Skeletal muscle tissue (tissue), 5 donors: ENCODE measurements at places on chromosomes 5 and 9. TPM values are rescaled to one million over a fixed set of nuclear protein-coding genes. Genes with fewer than 3 reads are reported as not detected.

Gene FAM153A
- total RNA-seq: not detected

Gene FCN2
- total RNA-seq: 1.0 TPM

Gene TPPP
- total RNA-seq: 3.7 TPM

Gene NUTM2G
- total RNA-seq: not detected

Gene PCDHB3
- 1.6 TPM for total RNA-seq

Gene RAB24
- total RNA-seq: 12.0 TPM

Gene ZER1
- 14.6 TPM for total RNA-seq

Gene AQP3
- 6.8 TPM for total RNA-seq

Gene GOLGA2
- total RNA-seq: 85.1 TPM

Gene RMRP
- 118,473 TPM for total RNA-seq

Gene LCP2
- total RNA-seq: 6.8 TPM

Gene MCTP1
- total RNA-seq: 20.4 TPM

Gene ZNF367
- total RNA-seq: 5.2 TPM

Gene NEURL1B
- 23.0 TPM for total RNA-seq

Gene FOXD4L3
- not detected for total RNA-seq

Gene QSOX2
- total RNA-seq: 3.7 TPM

Gene CXXC5
- 66.8 TPM for total RNA-seq

Gene PCDHGB6
- 5.2 TPM for total RNA-seq

Gene PCDHB16
- 1.6 TPM for total RNA-seq

Gene CSF2
- total RNA-seq: not detected

Gene PAEP
- total RNA-seq: not detected

Gene PLEKHG4B
- total RNA-seq: 0.52 TPM

Gene CCDC187
- total RNA-seq: under 0.01 TPM

Gene ZNF474
- 2.6 TPM for total RNA-seq

Gene IL33
- total RNA-seq: 14.6 TPM

Gene OGN
- total RNA-seq: 153 TPM
